Left renal pelvis (tissue), 4 donors: ENCODE measurements at places on chromosomes 13 and 19. TPM values are rescaled to one million over a fixed set of nuclear protein-coding genes. Genes with fewer than 3 reads are reported as not detected.

The ZSCAN4 gene
- polyA plus RNA-seq = not detected

The DACT3 gene
- polyA plus RNA-seq = 25.6 TPM

GRCh38 chr13:114234266-114234644, 442 bp upstream of the CDC16 start:
- no peak for DNase-seq

- DNase-seq = no peak
Measured at GRCh38 chr19:38227287-38228004, 3.4 kb upstream of the DPF1 start.

GRCh38 chr19:24057144-24057543, 29.8 kb upstream of the ZNF254 start:
- no peak for DNase-seq

The UQCRFS1 gene
- polyA plus RNA-seq = 34.8 TPM

GRCh38 chr13:49980266-49980665, 16.6 kb upstream of the TRIM13 start:
- DNase-seq = no peak

DNA sequence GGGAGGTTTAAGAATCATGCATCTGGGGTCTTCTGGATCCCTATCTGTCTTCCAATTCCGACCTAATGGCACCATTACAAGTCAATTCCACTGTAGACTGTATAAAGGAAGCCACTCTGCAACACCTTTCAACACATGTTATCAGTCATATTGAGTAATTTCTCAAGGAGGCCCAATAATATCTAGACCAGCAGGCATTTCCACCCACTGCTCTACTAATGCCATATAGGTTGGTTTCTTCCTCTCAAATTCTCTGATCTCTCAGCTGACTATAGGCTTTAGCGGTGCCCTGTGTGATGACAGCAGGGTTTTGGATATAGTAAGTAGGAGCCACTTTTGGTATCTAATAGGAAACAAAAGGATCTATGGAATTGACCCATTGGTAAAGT, 12.4 kb upstream of the ITM2B start:
- DNase-seq = no peak

The SLC17A7 gene
- polyA plus RNA-seq = 3.2 TPM

The FUT2 gene
- 3.4 TPM for polyA plus RNA-seq

- DNase-seq = no peak
Measured at GRCh38 chr13:29164116-29164515, 344.0 kb downstream of the MTUS2 start.

The TEX26 gene
- polyA plus RNA-seq = 3.0 TPM

The ZNF471 gene
- 21.4 TPM for polyA plus RNA-seq

DNA sequence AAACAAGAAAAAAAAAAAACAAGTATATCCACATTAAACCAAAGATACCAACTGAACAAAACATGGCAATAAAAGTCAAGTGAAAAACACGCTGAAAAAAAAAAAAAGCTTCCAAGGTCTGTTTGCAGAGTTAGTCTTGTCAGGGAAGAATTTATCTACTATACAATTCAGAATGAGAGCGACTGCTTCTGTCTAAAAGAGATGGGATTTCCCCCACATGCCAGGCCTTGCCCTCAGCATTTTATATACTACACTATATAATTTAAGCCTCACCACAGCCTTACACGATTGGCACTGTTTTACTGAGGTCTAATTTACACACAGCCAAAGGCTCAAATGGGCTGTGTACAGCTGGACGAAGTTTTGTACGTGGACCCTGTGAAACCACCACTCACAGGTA, 67.3 kb downstream of the FOXO1 start:
- DNase-seq = no peak

The CYP4F11 gene
- polyA plus RNA-seq = not detected

The NOVA2 gene
- 4.8 TPM for polyA plus RNA-seq

DNA sequence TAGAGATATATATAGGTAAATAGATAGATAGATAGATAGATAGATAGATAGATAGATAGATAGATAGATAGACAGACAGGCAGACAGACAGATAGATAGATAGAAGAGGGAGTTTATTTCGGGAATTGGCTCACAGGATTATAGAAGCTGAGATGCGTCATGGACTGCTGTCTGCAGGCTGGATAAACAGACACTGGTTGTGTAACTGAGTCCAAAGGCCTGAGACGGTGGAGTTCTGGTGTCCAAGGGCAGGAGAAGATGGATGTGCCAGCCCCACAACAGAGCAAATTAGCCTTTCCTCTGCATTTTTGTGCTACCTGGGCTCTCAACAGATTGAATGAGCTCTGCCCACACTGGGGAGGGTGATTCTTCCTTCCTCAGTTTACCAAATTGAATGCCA, 2.7 kb downstream of the CYP4F3 start:
- DNase-seq = no peak

GRCh38 chr19:2791440-2791839, 6.1 kb downstream of the THOP1 start:
- no peak for DNase-seq

DNA sequence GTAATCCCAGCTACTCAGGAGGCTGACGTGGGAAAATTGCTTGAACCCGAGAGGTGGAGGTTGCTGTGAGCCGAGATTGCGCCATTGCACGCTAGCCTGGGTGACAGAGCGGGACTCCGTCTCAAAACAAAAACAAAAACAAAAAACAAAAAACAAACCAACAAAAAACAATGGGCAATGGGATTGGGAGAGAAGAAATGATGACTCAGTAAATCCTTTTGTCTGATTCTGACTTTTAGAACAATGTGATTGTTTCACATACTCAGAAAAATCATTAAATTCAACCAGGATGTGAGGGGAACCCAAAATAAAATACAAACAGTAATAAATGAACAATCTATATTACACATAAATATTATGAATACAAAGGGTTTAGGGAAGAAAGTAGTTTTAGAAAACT, 5.1 kb downstream of the ZNF565 start:
- no peak for DNase-seq

GRCh38 chr13:112931028-112931934, 37.7 kb upstream of the MCF2L start:
- no peak for DNase-seq

GRCh38 chr19:10637894-10638293, 12.5 kb downstream of the SLC44A2 start:
- no peak for DNase-seq

- no peak for DNase-seq
Measured at GRCh38 chr19:18605546-18606280, 886 bp downstream of the CRLF1 start.

The PEAK3 gene
- 0.14 TPM for polyA plus RNA-seq

GRCh38 chr13:67120872-67121531, 109.1 kb downstream of the PCDH9 start:
- DNase-seq = no peak

DNA sequence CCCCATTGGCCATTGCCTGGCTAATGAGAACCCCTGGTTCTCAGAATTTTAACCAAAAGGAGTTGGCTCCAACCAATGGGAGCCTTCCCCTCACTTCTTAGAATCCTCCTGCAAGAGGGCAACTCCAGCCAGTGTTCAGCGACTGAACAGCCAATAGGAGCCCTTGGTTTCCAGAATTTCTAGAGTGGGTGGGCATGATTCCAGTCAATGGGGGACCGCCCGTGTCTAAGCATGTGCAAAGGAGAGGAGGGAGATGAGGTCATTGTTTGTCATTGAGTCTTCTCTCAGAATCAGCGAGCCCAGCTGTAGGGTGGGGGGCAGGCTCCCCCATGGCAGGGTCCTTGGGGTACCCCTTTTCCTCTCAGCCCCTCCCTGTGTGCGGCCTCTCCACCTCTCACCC, 9.5 kb upstream of the SWSAP1 start:
- DNase-seq = no peak

The DMWD gene
- polyA plus RNA-seq = 29.5 TPM

The LIG4 gene
- polyA plus RNA-seq = 18.2 TPM
